Stimulated activated effector memory CD8-positive, alpha-beta T cell treated with anti-CD3 and anti-CD28 coated beads, Interleukin-12 subunit alpha, Interleukin-12 subunit beta, amount 100 ng/mL, for 72 hours (primary cell): ENCODE measurements at places on chromosomes 11 and 22.

DNA sequence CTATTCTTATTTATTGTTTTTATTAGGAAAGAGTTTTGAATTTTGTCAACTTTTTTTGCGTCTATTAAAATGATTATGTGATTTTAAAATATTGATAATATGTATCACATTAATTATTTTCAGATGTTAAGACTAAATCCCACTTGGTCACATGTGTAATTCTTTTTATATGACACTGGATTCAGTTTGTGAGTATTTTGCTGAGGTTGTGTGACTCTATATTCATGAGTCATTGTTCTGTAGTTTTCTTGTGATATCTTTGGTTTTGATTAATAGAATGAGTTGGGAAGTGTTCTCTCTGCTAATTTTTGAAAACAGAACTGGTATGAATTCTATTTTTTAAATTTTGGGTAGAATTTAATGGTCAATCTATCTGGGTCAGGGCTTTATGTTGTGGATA lies 317.9 kb downstream of the ETS1 start:
- no peak for DNase-seq

DNA sequence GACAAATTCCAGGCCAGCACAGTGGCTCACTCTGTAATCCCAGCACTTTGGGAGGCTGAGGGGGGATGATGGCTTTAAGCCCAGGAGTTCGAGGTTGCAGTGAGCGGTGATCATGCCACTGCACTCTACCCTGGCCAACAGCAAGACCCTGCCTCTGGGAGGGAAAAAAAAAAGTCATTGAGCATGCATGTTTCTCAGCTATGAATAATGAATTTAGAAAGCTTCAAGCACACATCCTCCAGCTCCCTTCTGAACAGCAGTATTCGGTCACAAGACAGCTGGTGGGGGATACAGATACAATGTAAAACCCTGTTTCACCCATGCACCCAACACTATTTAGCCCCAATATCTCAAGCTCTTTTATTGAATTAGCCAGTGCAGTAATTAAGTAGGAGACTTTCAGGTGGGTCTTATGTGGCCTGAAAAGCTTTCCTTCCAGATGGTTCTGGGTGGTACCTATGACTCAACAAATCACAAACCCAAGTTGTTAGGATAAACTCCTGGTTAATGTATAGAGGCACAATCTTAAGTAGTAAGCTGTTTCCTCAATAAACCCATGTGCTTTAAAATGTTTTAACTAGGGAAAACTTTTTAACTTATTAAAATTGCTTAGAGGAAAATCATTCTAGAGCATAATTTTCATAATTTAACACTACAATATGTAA lies 13.4 kb downstream of the PRDM10 start:
- no peak for DNase-seq

DNA sequence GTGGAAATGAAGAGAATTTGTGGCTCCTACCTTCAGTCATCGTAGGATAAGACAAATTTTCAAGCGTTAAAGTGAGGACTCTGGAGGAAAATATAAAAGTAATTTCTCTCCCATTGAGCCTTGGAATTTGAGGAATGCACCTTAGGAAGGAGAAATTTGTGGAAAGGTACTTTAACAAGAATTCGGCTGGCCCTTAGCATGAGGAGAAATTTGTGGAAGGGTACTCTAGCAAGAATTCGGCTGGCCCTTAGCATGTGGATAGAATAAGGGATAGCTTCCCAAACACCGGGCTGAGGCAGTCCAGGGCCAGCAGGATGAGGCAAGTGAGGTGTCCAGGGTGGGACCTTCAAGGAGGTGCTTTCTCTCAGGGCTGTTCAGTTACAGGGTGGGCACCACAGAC lies 33.2 kb upstream of the FAR1 start:
- no peak for DNase-seq

- no peak for DNase-seq
Measured at GRCh38 chr22:43957871-43958270, 2.6 kb downstream of the SAMM50 start.

GRCh38 chr11:116791813-116792143 lies at the start of gene APOA5:
Gene APOA5 (minus strand): TSS chr11:116791879. CDS start chr11:116791860, 19 bp downstream.
- DNase-seq = no peak

DNA sequence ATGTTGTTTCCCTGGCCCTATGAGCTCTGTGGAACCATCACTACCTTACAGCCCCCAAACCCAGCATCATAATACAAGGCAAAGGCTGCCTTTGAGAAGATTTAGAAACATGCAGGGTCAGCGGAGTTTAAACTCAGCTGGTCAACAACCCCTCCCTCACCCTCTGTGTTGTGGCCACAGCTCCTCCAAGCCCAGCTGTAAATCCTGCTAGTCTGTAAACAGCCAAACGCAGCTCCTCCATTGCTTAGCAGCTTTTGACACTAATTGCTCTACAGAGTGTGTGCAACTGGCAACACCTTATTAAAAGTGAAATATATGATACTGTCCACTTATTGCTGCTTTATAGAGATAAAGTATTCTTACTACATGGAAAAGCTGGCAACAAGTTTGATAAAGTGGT lies 29.1 kb downstream of the OPCML start:
- DNase-seq = no peak

- no peak for DNase-seq
Measured at GRCh38 chr22:33328789-33329296, 270.7 kb upstream of the SYN3 start.

- DNase-seq = no peak
Measured at GRCh38 chr11:131136486-131136885, 220.2 kb upstream of the SNX19 start.

DNA sequence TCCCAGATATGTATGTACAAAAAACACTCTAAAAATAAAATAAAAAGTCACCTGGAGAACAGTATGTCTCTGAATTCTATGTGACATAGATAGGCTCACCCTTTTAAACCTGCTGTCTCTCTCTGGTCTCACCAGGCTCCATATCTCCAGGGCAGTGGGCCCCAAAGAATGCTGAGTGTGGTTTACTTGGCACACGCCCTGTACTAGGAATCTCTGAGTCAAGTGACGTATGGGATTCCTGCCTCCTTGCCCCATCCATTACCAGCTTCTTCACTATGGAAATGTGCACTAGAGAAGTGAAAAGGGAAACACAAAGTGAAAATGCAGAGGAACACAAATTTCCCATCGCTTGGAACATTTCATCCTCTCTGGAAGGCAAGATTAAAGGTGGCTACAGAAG lies 722.2 kb upstream of the TENM4 start:
- no peak for DNase-seq

GRCh38 chr11:87401653-87402052 lies 363.9 kb downstream of the TMEM135 start:
- no peak for DNase-seq

- DNase-seq = no peak
Measured at GRCh38 chr22:30198921-30199320, 47.6 kb downstream of the LIF start.

DNA sequence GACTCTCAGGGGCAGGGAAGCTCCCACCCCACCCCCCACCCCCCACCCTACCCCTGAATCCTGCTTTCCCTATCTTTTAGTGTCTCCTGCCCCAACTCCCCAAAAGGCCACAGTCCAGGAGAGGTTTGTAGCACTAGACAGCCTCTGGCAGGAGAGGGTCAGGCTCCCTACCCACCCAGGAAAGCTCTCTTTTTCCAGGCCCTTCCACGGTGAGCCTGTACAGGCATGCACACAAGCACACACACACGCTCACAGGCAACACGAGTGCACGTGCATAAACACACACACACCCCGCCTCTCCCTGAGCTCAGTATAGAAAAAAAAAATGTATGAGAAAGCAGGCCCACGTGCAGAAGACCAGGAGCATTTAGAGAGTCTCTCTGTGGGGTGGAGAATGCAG lies 414.0 kb downstream of the MN1 start:
- DNase-seq = no peak

DNA sequence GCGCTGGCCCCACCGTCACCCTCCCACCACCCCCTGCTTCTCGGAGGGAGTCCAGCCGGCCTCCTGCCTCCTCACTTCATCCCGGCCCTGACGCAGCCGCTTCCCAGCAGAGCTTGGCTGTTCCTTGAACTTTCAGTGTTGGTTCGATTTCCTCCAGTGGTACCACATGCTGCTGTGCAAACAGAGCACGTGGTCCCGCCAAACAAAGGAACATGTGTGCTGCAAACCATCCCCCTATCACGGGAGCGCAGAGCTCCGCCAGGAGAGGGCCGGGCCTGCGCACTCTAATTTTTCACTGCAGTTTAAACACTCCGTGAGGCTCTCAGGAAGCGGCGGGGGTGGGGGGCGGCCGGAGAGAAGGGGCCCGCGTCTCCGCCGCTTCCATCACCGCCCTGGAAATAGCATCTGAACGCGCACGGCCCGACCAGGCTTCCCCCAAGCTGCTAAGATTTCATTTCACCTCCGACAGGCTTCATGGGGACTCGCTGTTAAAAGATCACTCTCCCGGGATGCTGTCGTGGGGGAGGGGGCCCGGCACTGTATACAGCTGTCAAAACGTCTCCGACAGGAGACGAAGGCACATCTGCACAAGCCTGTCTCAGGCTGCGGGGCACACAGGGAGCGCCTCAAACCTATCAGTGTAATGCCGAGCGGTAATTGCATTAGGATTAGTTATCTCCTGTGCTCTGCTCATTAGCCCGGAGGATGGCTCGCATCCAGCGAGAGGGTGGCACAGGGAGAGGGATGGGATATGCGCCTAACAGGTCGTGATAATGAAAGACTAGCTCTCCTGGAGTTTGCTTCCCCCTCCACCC lies 269.9 kb upstream of the SORL1-AS1 start:
- DNase-seq = no peak

GRCh38 chr11:109039611-109040010 lies 374.7 kb downstream of the DDX10 start:
- no peak for DNase-seq

GRCh38 chr11:95925011-95925410 lies 1.1 kb upstream of the MTMR2 start:
- DNase-seq = no peak

DNA sequence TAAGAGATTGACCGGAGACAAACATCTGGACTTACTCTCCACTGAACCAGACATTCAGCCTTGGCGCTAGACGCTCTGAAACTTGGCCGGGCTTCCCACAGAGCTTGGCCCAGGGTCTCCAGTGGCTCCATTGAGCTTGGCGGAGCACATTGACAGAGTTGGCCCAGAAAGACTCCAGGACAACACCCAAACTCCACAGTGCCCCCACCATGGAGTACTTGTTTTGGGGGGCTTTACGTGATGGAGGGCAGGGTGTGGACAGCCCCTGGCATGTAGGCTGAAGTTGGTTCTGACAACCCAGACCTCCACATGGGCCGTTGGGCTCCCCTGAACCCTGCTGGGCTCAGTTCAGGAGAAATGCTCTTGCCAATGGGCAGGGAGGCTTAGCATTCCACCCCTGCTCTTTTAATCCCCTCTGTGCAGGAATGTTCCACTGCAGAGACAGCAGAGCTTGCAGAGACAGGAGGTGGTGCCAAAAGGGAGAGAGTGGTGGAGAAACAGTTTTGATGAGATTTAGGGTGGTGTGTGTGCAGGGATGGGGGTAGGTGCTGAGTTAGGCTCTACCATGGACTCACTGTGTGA lies 102.4 kb upstream of the TIMP3 start:
- no peak for DNase-seq

GRCh38 chr11:63879598-63880402 lies 37.2 kb downstream of the RCOR2 start:
- DNase-seq = no peak
